ENCODE measurements at places on chromosomes 11 and 22.
A peak's percentile ranks its signal among the peaks of the same experiment; 100 is the strongest.

DNA sequence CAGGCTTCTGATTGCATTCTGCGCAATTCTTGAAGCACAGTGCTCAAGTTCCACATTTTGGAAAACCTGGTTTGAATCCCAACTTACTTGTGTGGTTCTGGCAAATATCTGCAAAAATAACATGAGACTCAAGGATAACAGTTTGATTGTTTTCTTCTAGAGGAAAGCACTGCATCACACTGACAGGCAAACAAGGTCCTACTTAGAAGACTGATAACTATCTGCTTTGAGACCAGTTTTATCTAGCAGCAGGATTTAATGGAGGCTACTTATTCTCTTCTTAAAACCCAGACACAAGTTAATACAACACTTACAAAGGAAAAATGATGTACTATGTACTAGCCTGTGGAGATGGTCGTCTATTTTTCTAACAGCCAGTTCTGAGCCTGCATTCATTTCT is 41.4 kb downstream of the RIC3 start:
- DNase-seq: no peak

GRCh38 chr11:59523541-59523940 is 12.2 kb downstream of the OR4D9 start:
- DNase-seq: no peak

- DNase-seq: peak; percentile 88
Measured at GRCh38 chr11:20097319-20098221, 62.7 kb downstream of the DBX1 start.

DNA sequence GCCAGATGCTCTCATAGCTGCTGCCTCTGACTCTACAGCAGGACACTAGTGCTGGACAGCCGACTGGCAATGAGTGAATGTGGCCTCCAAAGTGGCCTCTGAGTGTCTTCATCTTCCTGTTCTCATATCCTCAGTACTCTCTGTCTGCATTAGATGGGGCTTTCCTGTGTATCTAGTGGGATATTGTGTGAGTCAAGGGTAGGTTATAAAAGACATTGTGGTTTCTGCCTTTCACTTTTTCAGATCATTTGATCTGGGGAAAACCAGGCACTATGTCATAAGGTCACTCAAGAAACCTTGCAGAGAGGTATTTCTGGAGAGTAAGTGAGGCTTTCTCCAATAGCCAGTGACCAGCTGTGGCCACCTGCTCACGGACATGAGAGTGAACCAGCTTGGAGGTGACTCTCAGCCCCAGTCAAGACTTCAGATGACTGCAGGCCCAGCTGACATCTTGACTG is 333.6 kb upstream of the NCAM1 start:
- no peak for DNase-seq

- peak; percentile 7 for DNase-seq
Measured at GRCh38 chr11:75996523-75997442, 181.8 kb downstream of the UVRAG start.

- no peak for DNase-seq
Measured at GRCh38 chr11:130179396-130180306, 20.1 kb downstream of the ST14 start.

DNA sequence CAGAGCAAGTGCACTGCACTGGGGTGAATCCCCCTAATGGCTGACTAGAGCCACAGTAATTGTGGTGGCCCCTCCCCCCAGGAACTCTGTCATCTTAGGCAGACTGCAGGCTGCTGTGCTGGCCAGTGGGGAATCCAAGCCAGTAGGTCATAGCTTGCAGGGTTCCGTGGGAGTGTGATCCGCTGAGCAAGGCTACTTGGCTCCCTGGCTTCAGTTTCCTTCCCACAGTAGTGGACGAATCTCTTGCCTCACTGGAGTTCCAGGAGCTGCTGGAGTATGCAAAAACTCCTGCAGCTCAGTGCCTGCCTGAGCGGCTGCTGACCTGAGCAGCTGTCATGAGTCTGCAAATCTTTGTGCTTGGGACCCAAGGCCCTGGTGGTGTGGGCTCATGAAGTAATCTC is 13.2 kb downstream of the OOSP3 start:
- no peak for DNase-seq

DNA sequence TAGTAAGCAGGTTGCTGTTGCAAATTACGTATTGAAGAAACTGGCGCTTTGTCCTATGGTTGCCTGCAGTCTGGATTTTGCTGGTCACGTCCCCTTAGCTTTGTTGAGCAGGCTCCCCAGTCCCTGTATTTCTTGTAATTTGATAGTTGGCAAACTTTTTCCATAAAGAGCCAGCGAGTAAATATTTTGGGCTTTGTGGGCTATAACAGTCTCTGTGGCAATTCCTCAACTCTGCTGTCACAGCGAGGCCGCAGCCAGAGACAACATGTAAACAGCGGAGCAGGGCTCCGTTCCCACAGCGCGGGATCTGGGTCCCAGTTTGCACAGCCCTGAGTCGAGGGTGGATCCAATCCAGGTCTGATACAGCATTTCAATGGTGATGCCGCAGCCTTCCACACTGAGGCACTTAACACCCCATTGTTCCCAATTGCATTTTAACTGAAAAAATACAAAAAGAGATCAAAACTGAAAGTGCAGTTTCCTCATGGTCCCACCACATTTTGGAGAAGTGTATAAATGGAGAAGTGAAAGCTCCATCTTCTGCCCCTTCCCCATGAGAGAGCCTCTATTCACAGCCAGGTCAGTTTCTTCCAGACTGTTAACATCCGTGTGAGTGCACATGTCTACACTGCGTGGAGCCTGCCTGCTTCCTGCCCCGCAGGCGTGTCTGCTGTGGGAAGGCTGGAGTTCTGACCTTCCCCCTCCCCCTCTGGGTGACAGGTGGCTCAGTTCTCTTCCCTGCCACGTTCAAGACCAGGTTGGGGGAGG is 89.1 kb downstream of the RPS6KA4 start:
- DNase-seq: peak; percentile 43

DNA sequence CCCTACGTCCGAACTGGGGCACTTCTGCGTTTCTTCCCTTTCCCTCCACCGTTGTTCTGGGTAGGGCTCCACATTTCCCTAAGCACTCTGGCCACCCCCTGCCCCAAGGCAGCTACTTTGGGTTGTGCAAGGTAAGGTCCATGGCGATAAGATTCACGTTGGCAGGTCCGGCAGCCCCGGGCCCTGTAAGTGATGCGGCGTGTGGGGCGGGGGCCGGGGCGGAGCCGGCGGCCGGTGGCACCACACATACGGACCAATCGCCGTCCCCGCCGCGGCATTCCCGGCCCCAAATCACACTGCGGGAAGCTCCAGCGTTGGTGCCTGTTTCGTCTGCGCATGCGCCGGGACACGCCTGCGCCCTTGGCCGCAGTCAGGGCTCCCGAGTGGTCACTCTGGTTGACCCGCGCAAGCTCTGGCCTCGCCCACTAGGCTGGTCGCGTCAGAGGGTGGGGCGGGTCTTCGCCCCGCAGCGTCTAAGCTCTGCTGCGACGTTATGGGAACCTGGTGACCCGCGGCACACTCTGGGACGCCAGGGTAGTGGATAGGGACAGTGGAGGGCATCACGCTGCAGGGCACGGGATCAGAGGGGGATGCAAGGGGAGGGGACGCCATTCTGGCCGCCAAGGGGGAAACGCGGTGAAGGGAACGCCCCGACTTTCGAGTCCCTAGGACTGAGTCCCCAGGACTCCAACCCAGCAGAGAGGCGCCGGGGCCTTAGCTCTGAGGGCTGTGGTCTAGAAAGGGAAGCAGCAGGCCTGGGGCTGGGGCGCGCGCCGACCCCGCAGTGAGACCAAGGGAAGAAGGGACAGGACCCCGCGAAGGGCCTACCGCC is 1.6 kb downstream of the FADS1 start:
- peak; percentile 97 for DNase-seq

- DNase-seq: peak; percentile 42
Measured at GRCh38 chr11:60280412-60280811, at the start of gene MS4A4A. MS4A4A (plus strand) TSS chr11:60280666; CDS start chr11:60280676, 10 bp downstream.
